DND-41 (cell line): ENCODE measurements at places on chromosomes 13 and 19.
A peak's percentile ranks its signal among the peaks of the same experiment; 100 is the strongest.

- DNase-seq = no peak
These were observed 7.4 kb downstream of the ZNF564 start for GRCh38 chr19:12543855-12544254.

DNA sequence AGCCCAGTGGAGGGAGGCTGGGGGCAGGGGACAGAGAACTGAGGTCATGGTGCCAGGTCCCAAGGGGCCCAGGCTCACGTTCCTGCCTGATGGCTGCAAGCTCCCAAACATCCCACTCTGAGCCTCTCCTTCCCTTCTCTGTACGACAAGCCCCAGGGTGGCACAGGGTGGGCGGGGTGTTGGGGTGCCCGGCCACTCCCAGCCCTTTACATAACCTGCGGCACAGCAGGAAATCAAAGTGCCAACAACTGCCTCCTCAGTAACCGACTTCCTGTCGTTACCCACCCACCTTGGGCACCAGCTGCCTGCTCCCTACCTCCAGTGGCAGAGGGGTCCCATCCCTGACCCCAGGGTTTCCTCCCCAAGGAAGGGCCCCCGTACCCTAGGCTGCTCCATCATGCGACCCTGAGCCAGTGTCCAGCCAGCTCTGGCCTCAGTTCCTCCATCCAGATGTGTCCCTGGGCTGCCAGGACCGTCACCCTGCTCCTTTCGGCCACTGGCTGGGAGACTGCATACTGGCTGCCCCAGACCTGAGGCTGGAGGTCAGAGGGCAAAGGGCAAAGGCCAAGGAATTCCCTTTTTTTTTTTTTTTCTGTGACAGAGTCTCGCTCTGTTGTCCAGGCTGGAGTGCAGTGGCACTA is 27.7 kb upstream of the NFIC start:
- DNase-seq = peak; percentile 91

DNA sequence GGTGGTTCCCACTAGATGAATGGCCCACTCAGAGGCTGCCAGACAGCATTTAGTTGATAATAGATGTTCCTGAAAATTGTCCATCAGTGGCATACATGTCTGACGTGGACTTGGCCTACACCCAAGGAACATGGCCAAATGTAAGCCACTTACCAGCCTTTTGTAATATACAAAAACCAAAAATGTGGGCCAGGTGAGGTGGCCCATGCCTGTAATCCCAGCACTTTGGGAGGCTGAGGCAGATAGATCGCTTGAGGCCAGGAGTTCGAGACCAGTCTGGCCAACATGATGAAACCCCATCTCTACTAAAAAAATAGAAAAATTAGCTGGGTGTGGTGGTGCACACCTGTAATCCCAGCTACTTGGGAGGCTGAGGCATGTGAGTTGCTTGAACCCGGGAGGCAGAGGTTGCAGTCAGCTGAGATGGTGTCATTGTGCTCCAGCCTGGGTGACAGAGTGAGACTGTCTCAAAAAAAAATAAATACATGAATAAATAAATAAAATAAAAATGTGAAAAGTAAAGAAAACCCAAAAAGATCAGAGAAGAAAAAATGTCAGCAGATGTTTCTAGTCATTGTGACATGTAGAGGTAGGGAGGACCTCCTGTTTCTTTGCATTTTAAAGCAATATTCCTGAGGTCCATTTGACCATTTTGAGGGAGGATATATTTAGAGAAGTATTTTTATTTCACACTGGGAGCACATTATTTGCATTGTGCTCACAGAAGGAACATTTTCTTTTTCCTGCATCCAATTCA is 7.1 kb upstream of the WTIP start:
- no peak for DNase-seq

- no peak for DNase-seq
These were observed 156.0 kb downstream of the KCTD12 start for GRCh38 chr13:76730220-76730619.

DNA sequence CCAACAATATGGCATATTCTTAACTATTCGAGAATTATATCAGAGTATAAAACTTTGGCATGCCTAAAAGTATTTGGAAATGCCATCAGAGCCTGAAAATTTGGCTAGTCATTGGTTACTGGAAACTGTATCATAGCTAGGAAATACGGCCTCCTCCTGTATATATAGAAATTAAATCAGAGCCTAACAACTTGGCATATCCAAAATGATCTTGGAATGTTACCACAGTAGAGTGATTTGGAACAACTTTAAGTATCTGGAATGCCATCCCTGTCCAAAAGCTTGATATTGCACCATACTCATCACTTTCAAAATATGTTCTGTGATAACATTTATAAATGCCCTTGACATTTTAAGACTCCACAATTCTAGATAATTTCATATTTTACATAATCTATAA is 335.8 kb downstream of the SLITRK1 start:
- DNase-seq = no peak

- DNase-seq = no peak
These were observed 31.6 kb downstream of the USP12 start for GRCh38 chr13:27140060-27140459.
